ENCODE measurements at places on chromosomes 2 and 18. TPM values are rescaled to one million over a fixed set of nuclear protein-coding genes. Genes with fewer than 3 reads are reported as not detected.
A peak's percentile ranks its signal among the peaks of the same experiment; 100 is the strongest.

DNA sequence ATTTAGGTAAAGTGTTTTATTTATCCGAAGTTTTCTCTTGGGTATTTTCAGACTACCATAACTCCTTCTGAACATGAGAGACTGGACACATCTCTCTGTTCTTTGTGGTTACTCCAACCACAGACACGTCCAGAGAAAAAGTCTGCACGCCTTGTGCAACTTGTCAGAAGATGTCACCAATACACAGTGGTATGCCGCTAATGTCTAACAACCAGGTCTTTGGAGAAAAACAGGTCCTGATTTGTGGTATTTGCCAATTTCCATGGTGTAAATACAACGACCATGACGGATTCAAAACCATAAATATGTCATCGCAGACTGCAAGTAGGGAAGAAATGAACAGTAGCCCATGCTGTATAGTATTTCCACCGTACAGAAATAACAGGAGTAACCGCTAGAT, 620.6 kb upstream of the ID2 start:
- H3K36me3 ChIP-seq = peaks cover 32% of the 10 kb centered on the region
- H3K4me3 ChIP-seq = peak overlapping the region; percentile 25
- peaks cover 16% of the 10 kb centered on the region for H3K4me1 ChIP-seq
- peaks cover 4% of the 10 kb centered on the region for H3K27me3 ChIP-seq

Gene CYTIP
- 84.4 TPM for polyA plus RNA-seq

- H3K27ac ChIP-seq = no peak overlapping the region
- DNase-seq = no peak
- H3K27me3 ChIP-seq = peaks cover 4% of the 10 kb centered on the region
- H3K36me3 ChIP-seq = no peaks in the 10 kb centered on the region
- H3K4me1 ChIP-seq = no peaks in the 10 kb centered on the region
These were observed 472.6 kb upstream of the KLHL29 start for GRCh38 chr2:22912398-22912797.

DNA sequence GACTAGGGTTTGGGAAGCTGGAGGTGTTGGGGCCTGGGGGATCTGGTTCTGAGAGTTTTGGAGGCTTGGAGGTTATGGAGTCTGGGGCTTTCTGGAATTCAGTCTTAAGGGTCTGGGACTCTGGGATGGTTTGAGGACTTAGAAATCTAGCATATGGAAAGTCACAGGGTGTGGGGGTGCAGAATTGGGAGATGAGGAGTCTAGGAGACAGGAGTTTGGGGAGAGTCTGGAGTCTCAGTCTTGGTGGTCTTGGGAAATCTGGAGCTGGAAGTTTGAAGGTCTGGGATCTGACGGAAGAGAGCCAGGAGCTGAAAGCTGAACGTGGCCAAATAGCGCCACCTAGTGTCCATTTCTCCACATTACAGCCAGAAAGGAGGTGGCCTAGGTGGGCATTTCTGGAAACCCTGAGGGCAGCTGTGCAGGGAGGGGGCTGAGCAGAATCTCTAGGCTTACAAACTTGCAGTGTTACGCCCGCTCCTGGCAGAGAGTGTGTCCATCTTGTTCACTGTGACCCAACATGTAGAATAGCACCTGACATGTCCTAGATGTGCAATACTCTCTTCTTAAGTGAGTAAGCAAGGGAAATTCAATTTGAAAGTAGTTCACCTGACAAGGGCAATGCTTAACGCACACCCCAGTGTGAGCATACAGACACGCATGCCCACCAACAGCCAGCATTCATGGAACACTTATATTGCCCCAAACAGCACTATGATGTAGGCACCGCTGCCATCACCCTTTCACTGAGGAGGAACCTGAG, 204.8 kb downstream of the TFCP2L1 start:
- H3K4me1 ChIP-seq = no peaks in the 10 kb centered on the region
- DNase-seq = peak; percentile 8
- H3K27me3 ChIP-seq = no peaks in the 10 kb centered on the region
- no peaks in the 10 kb centered on the region for H3K36me3 ChIP-seq

- H3K27me3 ChIP-seq = no peaks in the 10 kb centered on the region
- H3K27ac ChIP-seq = no peak overlapping the region
- H3K36me3 ChIP-seq = no peaks in the 10 kb centered on the region
- no peak overlapping the region for H3K4me3 ChIP-seq
These were observed 258.9 kb downstream of the CYRIA start for GRCh38 chr2:16406496-16407289.
